Dermis microvascular lymphatic vessel endothelial cell (primary cell): ENCODE measurements at places on chromosomes 11 and 22.
A peak's percentile ranks its signal among the peaks of the same experiment; 100 is the strongest.

DNA sequence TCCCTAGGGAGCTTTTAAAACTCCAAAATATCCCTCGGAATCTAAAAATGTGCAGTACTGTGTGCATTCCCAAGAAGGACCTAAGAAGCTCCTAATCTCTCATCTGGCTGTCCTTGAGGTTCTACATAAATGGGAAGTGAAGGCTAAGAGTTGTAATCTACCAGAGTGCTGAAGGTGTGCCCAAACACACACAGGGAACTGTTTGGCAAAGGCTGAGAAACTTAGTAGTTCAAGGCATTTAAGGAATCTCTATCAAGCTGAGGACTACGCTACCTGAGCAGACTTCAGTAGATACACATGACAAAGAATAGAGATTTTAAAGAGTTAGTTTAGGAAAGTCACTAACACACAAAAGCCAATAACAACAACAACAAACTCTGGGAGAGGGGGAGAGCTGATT is 71.1 kb downstream of the TTC28 start:
- DNase-seq: no peak

DNA sequence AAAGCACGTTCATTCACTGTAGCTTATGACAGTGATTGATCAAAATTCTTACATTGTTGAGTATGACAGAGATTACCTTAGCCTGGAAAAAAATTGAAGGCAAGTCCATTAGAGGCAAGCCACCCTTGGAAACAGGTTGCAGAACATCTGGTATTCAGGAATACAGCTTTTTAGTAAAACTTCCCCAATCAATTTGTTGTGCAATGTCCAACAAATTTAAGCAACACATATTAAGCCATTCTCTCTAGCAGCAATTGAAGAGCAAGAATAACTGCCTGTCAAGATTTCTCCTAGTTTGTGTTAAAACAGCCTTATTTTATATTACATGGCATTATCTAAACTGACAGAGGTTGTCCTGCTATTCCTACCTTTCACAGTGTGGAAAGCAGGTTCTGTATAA is 37.0 kb downstream of the BCL2L13 start:
- no peak for DNase-seq

DNA sequence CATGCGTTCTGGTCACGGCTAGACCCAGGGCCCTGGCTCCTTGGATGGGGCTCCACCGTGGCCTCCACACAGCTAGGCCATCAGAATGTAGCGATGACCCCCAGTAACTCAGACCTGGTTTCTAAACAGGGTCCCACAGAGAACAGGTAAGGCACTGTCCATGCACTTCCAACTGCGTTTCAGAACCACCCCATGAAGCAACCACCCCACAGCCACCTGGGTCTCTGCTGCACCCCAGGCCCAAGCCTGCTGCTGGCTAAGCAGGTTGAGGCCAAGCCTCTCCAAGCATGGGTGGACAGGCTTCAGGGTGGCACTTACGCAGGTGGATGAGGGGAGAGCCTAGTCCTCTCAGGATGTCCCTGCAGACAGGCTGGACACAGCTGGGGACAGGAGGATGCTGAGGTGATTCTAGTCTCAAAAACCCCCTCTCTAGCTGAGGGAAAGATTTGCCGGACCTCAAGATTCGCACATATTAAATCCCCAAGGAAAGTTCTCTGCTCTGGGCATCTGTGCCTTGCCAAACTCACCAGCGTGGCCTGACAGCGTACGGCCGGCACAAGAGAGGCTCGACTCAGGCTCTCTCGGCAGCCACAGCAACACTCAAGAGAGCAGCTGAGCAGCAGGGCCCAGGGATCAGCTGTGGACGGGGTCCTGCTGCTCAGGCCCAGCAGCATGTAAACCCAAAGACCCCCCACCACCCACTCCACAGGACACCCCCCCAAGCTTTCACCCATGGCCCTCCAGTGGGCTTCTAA is 141.6 kb downstream of the CRYBB2 start:
- DNase-seq: no peak

- DNase-seq: no peak
These were observed 77.0 kb downstream of the C22orf31 start for GRCh38 chr22:28984482-28985158.

DNA sequence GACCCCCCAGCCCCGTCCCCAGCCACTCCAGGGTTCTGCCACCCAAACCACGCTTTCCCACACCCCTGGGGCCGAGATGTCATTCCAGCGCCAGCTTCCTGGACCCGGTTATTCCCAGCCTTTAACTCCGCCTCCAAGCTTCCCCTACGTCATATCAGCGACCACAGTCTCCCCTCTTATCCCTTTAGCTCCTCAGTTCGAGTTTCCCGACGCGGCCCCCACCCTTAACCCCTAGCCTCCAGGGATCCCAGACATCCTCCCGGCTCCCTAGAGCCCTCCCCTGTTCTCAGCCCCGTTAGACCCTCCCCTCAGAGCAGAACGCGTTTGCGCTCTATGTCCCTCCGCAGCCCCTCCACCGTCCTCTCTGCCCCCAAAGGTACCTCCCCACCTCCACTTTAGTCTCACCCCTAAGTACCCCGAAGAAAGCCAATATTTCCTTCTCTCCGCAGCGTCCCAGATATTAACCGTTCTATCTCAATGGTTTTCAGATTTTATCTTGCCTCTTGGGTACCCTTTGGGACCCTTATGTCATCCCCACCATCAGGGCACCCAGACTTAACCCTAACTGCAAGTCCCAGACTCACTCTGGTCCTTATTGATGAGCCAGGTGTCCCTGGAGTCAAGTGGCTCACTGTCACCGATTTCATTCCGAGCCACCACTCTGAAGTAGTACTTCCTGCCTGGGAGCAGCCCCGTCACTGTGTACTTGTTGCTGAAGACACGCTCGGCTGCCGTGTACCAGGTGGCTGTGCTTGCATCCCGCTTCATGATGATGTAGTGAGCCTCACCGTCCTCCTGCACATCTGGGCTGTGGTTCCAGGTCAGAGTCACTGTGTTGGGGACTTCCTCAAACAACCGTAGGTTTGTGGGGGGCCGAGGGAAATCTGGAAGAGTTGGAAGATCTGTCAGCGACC is 8.0 kb downstream of the TMEM86A start:
- peak; percentile 64 for DNase-seq

DNA sequence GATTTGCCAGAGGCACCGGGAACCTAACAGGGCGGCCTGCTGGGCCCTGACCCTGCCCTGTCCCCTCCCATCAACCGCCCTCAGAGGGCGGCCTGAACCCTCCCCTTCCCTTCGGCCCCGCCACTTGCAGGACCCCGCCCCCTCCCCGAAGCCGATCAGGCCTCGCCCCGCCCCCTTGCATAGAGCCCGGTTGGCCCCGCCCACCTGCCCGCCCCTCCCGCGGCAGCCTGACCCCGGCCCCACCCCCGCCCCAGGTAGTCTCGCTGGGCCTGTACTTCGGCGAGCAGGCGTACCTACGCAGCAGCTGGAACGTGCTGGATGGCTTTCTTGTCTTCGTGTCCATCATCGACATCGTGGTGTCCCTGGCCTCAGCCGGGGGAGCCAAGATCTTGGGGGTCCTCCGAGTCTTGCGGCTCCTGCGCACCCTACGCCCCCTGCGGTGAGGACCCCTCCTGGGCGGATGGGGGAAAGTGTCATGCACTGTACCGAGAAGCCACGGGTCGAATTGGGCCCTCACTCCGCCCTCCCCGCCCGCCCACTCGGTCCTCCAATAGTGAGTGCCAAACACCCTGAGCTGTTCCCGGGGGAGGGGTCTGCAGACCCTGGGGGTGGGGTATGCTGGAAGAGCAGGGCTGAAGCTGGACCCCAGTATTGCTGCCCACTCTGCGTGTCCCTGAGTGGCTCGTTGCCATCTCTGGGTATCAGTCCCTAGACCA is 94.1 kb downstream of the CACNA1I start:
- no peak for DNase-seq

GRCh38 chr11:62555464-62556107 is 9.0 kb upstream of the AHNAK start:
- DNase-seq: no peak

DNA sequence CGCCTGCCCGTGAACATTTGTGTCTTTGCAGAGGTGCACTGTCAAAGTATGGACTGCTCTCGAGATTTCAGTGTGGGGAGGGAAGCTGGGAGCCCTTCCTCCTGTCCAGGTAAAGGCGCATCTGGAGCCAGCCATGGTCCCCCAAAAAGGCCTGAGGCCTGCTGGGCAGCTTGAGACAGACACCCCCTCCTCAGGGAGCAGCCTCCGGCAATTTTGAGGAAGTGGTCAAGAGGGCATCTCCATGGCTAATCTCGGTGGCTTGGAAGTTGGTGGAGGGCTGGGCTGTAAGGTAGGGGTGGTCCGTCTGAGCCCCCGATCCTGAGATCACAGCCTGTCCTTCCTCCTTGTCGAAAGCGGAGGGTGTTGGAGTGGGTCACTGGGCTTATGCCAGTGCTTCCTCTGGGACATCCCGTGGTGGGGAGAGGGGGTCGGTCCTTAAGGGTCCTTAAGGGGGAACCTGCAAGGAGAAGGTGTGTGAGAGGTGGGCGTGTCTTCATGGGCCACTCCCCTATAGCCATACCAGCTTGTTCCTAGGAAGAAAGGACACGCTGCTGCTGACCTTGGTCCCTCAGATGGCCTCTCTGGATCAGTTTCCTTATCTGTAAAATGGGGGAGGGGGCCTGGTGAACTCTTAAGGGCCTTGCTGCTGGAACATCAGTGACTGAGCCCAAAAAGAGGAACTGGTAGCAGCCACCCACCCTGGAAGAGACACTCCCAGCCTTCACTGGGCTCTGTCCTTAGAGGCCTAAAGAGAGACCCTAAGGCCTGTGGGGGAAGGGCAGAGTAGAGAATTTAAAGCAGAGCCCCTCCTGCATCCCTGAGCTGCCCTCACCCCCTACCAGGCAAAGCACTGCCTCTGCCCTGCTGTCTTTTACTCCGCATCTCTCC is 2.6 kb downstream of the KCNC1 start:
- DNase-seq: no peak

DNA sequence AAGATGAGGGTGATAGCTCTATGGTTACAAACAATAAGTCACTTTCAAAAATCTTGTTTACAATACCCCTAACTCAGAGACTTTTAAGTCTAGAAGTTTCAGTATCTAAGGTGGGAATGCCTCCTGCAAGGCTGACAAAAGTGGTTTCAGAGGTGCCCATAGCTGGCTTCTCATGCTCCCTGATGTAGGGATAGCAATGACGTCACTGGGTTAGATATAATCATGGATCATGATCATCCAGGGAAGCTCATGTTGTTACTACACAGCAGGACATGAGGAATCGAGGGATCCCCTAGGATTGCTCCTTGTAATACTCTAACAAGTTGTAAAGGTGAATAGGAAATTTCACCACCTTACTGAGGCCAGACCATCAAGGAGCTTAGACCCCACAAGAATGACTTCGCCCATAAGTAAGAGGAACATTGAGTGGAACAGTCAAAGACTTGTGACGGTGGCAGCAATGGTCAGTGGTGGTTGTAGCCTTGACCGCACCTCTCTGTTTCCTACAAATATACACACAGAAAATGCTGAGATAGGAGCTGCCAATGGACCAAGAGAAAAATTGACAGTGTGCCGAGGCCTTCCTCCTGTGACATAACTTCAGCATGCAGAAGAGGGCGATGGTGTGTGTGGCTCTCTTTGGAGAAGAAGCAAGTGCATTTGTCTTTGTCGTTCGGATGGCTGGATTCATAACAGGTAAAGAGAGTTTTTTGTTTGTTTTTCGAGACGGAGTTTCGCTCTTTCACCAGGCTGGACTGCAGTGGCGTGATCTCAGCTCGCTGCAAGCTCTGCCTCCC is 15.6 kb downstream of the APOL4 start:
- no peak for DNase-seq

DNA sequence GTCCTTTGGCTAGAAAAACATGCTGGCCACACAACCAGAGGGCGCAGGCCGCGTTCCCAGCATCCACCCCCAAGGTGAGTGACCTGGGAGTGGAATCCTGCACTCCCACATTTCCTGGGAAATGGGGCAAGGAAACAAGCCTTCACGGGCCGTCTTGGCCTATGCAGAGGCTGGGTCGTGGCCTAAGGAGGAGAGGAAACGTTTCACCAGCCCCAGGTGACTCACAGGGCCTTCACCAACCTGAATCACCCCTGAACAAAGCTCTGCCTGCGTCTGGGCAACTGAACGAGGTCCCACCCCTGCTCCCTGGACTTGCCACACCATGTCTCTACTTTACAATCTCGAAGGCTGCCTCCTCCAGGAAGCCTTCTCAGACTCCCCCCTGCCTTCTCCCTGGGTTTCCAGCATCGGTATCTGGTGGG is 13.2 kb downstream of the MYH9 start:
- no peak for DNase-seq

GRCh38 chr11:117179048-117179999 is 781 bp downstream of the SIDT2 start:
- no peak for DNase-seq

- DNase-seq: peak; percentile 85
These were observed 104.7 kb upstream of the CARD18 start for GRCh38 chr11:105244160-105244825.

DNA sequence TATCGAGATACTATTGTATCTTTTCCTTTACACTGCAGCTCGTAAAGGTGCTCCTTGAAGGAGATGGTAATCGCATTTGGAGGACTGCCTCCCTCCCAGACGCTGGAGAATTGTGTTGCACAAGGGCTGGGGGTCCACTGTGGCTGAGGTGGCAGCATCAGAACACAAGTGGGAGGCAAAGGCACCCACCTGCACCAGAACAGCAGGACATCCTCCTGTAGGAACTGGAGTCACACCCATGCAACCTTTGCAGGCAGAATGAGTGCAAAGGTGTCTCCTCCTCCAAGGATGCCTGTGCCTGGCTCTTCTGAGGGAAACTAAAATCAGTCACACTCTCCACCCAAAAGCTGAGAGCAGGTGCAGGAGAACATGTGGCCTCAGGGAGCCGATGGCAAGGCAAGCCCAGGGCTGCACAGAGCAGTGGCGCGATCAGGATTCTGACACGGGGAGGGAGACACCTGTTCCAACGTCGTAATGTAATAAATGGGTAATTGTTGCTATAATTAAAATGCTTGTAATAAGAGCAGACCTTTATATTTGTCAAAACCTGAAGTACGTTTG is 1501.4 kb downstream of the TBC1D22A start:
- no peak for DNase-seq

DNA sequence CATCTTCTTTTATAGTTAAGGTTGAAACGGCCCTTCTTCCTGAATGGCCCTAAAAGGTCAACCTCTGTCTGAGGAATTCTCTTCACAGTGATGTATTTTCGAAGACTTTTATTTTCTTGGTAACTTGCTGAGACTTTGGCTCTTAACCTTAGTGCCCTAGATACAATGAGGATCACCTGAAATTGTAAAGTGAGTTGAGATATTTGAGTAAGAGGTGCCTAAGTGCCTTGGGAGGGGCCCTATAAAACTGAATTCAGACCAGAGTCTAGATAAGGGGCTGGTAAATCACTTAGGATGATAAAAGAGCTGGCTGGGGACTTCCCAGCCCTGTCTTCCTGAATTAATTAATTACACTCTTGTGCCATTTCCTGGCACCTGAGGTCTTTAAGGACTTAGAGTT is 505.6 kb upstream of the KIRREL3 start:
- no peak for DNase-seq

GRCh38 chr11:93528757-93529645 is 14.2 kb downstream of the SMCO4 start:
- DNase-seq: no peak

GRCh38 chr11:121870206-121871045 is 245.6 kb downstream of the BLID start:
- no peak for DNase-seq

GRCh38 chr11:9639099-9639498 is 24.8 kb upstream of the SWAP70 start:
- DNase-seq: peak; percentile 21

- DNase-seq: no peak
These were observed 232.0 kb upstream of the ZBED5 start for GRCh38 chr11:11089805-11090204.

GRCh38 chr11:709109-709997 is 3.3 kb downstream of the EPS8L2 start:
- DNase-seq: no peak

- no peak for DNase-seq
These were observed 9.0 kb downstream of the PAX6 start for GRCh38 chr11:31802000-31802551.
